Stimulated activated CD4-positive, alpha-beta T cell treated with anti-CD3 and anti-CD28 coated beads, Interleukin-1b, Interleukin-23, amount 100 ng/mL, for 48 hours (primary cell): ENCODE measurements at places on chromosomes 12 and 14.

DNA sequence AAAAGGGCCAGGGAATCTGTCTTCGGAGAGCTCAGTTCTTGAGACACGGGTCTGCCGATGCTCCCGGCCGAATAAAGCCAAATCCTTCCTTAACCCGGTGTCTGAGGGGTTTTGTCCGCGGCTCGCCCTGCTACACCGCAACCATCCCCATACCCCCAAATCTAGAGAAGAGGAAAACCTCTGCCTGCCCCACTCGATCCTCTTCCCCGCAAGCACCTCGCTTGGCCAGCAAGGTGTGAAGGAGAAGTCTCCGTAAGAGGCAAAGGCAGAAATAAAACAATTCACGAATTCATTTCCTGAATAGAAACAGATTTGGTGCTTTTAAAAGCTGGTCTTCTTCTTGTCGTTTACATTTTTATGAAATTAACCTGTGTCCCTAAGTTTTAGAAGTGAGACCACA, 67.3 kb upstream of the GALNT9 start:
- DNase-seq, result no peak

- DNase-seq, result no peak
These were observed 22.7 kb downstream of the HIF1A start for GRCh38 chr14:61718039-61718438.

DNA sequence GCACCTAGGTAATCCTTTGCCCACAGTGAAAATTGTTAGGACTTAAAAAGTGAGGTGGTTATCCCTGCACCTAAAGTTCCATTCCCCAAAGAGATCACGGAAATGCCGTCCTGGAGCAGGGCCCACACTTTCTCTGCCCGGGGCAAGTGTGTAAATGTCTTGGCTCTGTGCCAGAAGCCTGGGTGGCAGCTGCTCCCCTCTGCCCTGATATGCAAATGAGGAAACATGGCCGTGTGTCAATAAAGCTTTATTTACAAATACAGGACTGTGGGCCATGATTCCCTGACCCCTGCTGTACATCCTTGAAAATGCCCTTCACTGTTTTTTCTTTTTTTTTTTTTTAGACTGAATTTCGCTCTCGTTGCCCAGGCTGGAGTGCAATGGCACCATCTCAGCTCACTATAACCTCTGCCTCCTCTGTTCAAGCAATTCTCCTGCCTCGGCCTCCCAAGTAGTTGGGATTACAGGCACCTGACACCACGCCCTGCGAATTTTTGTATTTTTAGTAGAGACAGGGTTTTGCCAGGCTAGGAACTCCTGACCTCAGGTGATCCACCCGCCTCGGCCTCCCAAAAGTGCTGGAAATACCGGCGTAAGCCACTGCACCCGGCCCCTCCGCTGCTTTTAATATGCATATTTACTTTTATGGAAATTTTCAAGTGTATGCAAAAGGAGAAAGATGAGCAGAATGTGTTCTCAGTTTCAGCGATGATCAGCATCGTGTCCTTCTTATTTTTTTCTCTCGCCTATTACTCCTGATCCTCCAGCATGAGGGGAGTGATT, 75.5 kb downstream of the GALNT9 start:
- no peak for DNase-seq

DNA sequence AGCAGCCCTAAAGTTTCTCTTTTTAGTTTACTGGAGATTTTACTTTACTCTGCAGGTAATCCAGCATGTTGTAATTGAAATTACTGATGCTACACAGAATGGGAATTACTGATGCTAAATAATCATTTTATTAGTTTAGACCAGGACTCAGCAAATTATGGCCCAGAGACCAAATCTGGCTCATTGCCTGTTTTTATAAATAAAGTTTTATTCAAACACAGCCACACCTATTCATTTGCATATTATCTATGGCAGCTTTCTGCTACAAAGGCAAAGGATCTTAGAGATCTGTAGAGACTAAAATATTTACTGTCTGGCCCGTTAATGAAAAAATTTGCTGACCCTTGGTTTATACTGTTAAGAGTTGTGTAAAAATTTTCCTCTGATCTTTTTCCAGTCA, 216.1 kb downstream of the FUT8 start:
- no peak for DNase-seq

- DNase-seq, result no peak
These were observed 135.7 kb upstream of the SEL1L start for GRCh38 chr14:81669308-81669707.

DNA sequence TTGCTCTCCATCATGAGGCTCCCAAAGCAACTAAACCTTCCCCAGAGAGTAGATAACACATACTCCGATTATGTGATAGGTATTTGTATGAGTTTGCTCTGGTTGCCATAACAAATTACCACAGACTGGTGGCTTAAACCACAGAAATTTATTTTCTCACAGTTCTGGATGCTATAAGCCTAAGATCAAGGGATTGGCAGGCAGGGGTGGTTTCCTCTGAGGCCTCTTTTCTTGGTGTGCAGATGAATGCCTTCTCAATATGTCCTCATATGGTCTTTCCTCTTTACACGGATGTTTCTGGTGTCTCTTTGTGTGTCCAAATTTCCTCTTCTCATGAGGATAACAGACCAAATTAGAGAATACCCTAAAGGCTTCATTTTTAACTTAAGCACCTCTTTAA, 285.8 kb upstream of the GRIP1 start:
- DNase-seq, result peak; percentile 56

DNA sequence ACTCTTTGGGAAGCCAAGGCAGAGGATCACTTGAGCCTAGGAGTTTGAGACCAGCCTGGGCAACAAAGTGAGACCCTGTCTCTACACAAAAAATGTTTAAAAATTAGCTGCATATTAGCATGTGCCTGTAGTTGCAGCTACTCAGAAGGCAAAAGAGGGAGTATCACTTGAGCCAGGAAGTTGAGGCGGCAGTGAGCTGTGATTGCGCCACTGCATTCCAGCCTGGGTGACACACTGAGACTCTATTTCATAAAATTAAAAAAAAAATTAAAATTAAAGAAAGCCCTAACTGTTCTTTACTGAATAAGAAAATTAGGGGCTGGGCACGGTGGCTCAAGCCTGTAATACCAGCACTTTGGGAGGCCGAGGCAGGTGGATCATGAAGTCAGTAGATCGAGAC, 27.0 kb downstream of the SENP1 start:
- DNase-seq, result no peak

DNA sequence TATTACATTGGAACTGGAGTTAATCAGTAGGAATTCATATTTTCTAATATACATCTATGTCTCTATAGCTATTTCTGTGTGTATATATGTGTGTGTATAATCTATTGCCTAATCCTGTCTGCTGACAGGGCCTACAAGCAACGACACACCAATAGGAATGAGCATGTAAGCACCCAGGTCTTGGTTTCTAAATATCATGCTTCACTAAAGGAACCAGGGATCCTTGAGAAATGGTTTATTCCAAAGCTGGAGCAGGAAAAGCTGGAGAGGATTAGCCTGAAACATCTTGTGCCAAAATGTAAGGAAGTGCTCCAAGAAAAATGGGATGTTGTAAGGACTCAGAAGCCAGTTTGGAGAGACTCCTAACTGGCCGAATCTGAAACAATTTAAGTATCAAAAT, 29.3 kb upstream of the LGALS3 start:
- no peak for DNase-seq

DNA sequence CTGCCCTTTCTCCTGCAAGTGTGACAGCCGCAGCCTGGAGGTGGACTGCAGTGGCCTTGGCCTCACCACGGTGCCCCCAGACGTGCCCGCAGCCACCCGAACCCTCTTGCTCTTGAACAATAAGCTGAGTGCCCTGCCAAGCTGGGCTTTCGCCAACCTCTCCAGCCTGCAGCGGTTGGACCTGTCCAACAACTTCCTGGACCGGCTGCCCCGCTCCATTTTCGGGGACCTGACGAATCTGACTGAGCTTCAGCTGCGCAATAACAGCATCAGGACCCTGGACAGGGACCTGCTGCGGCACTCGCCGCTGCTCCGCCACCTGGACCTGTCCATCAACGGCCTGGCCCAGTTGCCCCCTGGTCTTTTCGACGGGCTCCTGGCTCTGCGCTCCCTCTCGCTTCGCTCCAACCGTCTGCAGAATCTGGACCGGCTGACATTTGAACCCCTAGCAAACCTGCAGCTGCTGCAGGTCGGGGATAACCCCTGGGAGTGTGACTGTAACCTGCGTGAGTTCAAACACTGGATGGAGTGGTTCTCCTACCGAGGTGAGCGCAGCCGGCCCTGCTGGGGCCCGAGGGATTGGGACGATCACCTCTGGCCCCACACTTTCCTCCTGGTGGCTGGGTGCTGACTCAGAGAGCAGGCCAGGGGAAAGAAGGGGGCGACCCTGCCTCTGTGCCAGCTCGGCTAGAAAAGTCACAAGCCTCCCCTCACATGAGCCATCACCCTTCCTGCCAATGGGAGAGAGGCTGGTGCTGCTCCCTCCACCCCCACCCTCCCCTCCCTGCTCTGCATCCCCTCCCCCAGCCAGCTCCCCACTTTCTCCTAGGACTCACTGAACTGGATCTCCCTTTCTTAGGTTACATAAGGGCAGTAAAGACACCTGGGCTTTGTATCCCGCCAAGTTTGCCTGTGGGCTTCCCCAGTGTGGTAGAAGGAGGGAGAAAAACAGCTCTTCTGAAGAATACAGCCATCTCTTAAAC, 10.9 kb downstream of the LRTM2 start:
- DNase-seq, result no peak

DNA sequence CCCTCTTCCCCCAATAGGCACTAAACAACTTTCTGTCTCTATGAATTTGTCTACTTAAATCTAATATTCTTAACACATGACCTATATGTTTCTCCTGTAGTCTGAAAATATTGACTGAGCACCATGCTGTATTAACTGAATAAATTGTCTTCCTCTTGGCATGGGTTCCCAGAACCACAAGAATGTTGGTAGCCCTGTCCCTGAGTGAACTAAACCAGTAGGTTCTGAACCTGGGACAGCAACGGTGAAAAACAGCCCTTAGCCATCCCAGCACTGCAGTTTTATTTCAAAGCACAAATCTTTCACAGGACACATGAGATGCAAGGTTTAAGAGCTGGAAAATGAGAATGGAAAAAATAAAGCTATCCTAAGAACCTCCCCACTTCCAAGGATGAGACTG, 20.4 kb upstream of the HSP90B1 start:
- DNase-seq, result no peak

DNA sequence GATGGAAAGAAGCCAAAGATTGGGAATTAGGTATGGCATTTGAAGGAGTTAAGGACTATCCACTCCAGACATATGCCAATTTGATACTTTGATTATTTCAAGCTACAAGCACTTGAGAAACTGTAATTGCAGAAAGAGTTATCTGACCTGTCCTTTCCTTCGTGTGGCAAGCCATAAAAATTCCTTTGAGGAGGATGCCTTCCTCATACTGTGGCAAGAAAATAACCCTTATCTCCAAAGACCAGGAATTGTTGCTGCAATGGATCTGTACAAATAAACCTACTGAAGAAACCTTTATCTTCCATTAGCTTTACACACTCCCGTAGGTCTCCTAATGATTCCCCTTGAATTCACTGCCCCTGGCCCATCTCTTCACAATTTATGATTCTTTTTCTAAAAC, 165.1 kb upstream of the AMIGO2 start:
- no peak for DNase-seq

- DNase-seq, result no peak
These were observed 83.4 kb downstream of the GTF2A1 start for GRCh38 chr14:81137316-81137715.

GRCh38 chr14:73662487-73662943, 17.7 kb downstream of the DNAL1 start:
- no peak for DNase-seq

DNA sequence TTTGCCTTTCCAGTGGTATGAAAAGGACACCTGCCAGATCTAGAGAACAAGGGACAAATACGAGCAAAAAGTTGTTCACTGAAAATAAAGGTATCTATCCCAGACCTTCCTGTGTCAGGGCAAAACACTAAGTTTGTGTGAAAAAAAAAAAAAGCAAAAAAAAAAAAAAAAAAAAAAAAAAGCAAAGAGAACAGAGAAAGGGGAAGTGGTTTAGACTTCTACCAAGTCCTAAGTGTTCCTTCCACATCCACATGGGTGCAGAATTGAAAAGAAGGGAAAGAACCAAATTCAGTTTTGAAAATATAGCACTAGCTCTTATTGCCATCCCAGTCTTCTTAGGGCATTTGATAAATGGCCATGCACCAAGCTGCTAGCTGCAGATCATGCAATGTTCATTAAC, 41.7 kb downstream of the ZCRB1 start:
- no peak for DNase-seq

DNA sequence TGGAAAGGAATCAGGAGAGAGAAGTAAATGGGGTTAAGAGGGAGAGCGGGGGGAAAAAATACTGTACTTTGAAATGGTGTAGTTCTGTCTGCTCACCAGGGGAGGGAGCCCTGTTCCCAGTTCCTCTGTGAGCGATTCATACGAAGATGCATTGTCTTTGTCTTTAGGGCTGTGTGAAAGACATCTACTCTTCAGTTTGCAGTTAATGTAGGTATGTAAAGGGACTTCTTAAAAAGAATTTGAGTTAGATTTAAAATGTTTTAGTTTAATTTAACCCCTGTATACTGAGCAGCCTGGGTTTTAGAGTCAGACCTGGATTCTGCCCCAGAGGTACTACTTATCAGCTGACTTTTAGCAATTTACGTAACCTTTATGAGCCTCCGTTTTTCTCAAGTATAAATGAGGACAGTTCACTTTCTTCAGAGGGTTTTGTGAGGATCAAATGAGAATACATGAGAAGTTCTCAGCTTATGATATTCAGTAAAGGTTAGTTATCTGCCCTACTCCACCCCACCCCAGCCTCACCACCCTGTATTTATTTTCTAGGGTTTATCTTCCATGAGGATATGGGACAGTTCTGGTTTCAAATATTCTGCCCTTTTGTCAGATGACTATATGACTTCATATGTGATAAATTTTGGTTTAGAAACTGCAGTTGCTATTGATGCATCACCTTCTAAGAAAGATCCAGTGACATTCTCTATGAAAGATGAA, 82.5 kb upstream of the EVL start:
- peak; percentile 48 for DNase-seq

GRCh38 chr12:123391546-123392343, 7.8 kb downstream of the KMT5A start:
- no peak for DNase-seq

DNA sequence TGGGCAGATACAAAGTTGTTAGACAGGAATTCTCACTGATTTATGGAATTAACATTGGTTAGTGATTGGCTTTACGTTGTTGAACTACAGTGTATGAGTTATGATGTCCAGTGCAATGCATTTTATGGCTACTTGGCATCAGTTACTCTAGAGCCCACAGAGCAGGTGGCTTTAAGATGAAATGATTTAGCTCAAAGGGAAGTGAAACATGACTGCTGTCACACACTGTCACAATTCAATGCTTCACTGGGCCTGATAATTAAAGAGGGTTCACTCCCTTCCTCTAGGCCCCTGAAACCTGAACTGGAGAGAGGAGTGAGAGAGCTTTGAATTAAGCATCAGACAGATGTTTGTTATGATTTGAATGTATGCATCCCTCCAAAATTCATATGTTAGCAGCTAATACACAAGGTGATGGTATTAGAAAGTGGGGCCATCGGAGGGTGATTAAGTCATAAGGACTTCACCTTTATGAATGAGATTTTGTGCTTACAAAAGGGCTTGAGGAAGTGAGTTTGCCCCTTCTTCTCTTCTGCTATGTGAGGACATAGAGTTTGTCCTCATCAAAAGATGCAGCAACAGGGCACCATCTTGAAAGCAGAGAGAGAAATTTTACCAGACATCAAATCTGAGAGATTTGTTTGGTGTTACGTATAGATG, 175.8 kb upstream of the GRIN2B start:
- no peak for DNase-seq

GRCh38 chr14:20476776-20477175, 7.6 kb downstream of the PNP start:
- no peak for DNase-seq

- DNase-seq, result no peak
These were observed 7.2 kb upstream of the NAA30 start for GRCh38 chr14:57383125-57383745.

GRCh38 chr12:102234599-102234998, 37.0 kb upstream of the PMCH start:
- DNase-seq, result no peak
